ENCODE measurements at places on chromosomes 12 and 14.

GRCh38 chr12:47868552-47869031 lies 36.2 kb downstream of the VDR start:
- DNase-seq, result no peak

- DNase-seq, result no peak
Measured at GRCh38 chr14:52219488-52220084, 47.9 kb upstream of the PTGDR start.

DNA sequence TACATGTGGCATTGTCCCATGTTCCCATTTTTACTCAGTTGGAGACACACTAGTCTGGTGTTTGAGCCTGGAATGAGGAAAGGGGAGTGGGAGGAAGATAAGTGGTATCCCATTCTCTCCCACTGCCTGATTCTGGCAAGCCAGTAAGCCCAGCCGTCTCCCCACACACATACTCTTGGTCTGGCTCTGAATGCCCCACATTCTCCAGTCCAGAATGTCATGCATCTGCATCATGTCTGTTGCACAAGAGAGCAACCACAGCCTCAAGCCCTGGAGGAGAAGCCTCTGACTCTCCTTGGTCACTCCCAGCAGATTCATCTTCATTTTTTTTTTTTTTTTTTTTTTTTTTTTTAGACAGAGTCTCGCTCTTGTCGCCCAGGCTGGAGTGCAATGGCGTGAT lies 48.0 kb downstream of the DRAM1 start:
- no peak for DNase-seq

DNA sequence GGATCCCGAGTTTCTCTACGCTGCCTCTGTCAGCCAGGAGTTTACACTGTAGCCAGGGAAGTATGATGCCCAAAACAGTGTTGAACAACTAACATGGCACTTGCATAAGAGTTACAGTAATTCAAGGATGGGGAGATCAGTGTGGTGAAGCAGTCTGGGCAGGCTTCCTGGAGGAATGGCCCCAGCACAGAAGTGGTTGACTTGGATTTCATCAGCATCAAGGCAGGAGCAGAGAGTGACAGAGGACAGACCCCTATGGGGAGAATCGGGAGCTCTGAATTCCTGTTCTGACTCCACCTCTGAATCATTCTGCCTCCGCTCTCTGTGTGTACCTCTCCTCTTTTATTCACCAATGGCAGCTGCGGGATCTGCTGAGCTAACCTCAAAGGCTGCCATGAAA lies 124.5 kb downstream of the KCNA5 start:
- no peak for DNase-seq

- DNase-seq, result no peak
Measured at GRCh38 chr12:26828280-26829073, 4.5 kb downstream of the ITPR2 start.

Data from activated T-cell treated with anti-CD3 and anti-CD28 coated beads for 24 hours (primary cell).